ENCODE measurements at places on chromosomes 1 and 21.

- no peak for DNase-seq
Observed at GRCh38 chr1:115648717-115649691, 7.2 kb downstream of the VANGL1 start.

DNA sequence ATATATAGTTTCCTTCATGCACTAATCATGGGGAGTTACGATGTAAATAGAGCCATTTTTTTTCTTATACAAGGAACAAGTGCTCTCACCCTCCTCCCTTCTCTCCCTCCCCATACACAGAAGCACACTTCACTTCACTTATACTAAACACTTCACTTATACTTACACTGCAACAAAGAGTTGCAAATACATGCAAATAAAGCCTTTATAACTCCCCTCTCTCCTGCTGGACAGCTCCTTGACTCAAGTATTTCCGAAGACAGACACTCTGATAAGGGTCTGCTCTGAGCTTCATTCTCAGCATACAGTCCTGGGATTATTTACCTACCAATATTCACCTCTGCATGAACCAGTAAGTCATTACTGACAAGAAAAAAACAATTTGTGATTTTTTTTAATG, 35.6 kb upstream of the ERG start:
- no peak for DNase-seq

DNA sequence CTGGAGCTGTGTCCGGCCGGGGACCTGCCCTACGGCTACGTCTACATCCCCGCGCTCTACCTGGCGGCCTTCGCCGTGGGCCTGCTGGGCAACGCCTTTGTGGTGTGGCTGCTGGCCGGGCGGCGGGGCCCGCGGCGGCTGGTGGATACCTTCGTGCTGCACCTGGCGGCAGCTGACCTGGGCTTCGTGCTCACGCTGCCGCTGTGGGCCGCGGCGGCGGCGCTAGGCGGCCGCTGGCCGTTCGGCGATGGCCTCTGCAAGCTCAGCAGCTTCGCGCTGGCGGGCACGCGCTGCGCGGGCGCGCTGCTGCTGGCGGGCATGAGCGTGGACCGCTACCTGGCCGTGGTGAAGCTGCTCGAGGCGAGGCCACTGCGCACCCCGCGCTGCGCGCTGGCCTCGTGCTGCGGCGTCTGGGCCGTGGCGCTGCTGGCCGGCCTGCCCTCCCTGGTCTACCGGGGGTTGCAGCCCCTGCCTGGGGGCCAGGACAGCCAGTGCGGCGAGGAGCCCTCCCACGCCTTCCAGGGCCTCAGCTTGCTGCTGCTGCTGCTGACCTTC, 412 bp downstream of the GPR25 start:
- DNase-seq = no peak

DNA sequence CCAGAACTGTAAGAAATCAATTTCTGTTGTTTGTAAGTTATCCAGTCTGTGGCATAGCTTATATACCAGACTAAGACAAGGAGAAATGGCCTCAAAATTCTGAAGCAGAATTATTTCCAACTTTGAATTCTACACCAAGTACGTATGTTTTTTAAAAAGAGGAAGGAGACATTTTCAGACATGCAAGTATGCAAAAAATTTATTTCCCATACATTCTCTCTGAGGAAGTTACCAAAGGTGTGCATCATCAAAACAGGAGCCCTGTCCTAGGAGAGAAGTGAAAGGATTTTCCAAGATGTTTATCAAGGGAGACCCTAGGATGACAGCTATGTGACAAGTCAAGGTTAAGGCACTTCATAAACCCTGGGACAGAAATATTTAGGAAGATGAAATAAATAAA, 49.3 kb upstream of the RABGAP1L start:
- DNase-seq = no peak

DNA sequence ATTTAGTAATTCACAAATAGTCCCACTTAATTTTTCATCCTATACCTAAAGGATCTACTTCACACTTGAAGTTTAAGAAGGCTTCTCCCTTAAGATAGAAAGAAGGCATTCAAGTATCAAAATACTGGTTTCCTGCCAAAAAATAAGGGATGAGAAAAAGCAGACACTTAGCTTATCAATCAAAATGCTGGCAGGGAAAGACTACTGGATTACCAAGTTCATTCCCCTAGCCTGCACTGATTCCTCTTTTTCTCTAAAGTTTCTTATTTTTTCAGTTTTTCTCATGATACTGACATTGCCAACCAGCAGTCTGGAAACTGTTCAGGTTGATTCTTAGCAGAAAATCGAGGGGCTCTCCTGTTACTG, 204.6 kb downstream of the GABPA start:
- no peak for DNase-seq

- DNase-seq = no peak
Observed at GRCh38 chr1:145695821-145696629, 11.1 kb downstream of the PDZK1 start.

GRCh38 chr1:93997756-93998155, 88.5 kb upstream of the GCLM start:
- DNase-seq = no peak

- DNase-seq = no peak
Observed at GRCh38 chr1:223547316-223548114, 118.0 kb downstream of the CAPN8 start.

- DNase-seq = peak; percentile 63
Observed at GRCh38 chr1:8259498-8260290, 58.2 kb upstream of the SLC45A1 start.

DNA sequence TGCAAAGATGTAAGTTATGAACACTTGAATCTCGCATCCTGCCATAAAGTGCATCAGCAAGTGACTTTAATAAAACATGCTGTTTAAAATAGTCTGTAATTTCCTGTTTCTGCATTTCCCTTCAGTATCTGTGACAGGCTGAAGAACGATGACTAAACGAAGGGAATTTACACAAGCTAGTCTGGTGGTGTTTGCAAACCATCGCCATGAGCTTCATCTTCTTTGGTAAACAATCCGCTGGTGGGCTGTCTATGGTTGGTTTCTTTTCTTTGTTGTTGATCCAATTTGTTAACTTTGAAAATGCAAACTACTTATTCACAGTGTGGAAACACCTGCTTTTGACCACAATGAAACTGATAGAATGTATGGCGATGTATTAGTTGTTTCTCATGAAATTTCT, 13.9 kb downstream of the SERTAD4 start:
- DNase-seq = no peak

GRCh38 chr1:182304218-182304617, 87.4 kb downstream of the GLUL start:
- DNase-seq = no peak

GRCh38 chr1:16484931-16485330, 29.2 kb downstream of the RNU1-1 start:
- no peak for DNase-seq

GRCh38 chr1:197731449-197731848, 43.8 kb downstream of the DENND1B start:
- no peak for DNase-seq

- no peak for DNase-seq
Observed at GRCh38 chr1:203901581-203901980, 40.2 kb downstream of the SNRPE start.

DNA sequence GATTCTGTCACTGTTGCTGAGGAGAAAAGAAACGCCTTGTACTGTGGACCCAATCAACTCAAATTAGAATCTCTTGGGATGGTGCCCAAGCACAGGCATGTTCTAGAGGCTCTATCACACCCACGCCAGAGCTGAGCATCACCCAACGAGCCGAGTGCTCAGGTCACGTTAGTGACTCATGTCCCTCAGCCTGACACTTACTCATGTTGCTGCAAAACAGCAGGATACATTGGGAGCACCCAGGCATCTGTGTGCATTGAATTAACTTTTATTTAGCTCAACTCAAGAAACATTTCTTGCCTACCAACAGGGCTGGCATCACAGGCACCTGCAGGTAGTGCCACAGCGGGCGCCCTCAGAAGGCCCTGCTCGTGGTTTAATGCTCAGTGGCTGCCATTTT, 149.8 kb downstream of the ETS2 start:
- no peak for DNase-seq

GRCh38 chr1:229272164-229273158, 1.6 kb downstream of the RAB4A start:
- no peak for DNase-seq

GRCh38 chr1:42689912-42690311, 7.7 kb downstream of the YBX1 start:
- no peak for DNase-seq

GRCh38 chr1:156901590-156901900, 8.0 kb downstream of the PEAR1 start:
- no peak for DNase-seq

GRCh38 chr1:52554756-52555155, 1.9 kb upstream of the TUT4 start:
- no peak for DNase-seq

- no peak for DNase-seq
Observed at GRCh38 chr1:54371038-54371941, 34.9 kb downstream of the SSBP3 start.

DNA sequence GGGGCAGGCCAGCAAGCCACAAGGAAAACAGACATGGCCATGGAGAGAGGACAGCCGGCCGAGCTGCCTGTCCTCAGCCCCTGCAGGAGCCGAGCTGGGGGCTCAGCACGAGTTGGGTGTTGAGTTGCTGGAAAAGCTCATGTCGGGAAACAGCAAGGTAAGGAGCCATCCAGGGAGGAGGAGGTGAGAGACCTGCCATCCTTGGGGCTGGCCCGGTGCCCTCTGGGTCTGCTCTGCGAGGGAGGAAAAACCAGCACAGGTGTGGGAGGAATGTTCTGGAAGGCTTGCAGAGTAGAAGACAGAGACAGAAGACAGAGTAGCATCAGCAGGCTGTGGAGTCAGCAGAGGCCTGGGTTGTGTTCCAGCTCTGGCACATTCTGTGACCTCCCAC, 548.8 kb downstream of the PTPRU start:
- no peak for DNase-seq

- DNase-seq = no peak
Observed at GRCh38 chr1:21861602-21862429, 49.8 kb downstream of the LDLRAD2 start.

DNA sequence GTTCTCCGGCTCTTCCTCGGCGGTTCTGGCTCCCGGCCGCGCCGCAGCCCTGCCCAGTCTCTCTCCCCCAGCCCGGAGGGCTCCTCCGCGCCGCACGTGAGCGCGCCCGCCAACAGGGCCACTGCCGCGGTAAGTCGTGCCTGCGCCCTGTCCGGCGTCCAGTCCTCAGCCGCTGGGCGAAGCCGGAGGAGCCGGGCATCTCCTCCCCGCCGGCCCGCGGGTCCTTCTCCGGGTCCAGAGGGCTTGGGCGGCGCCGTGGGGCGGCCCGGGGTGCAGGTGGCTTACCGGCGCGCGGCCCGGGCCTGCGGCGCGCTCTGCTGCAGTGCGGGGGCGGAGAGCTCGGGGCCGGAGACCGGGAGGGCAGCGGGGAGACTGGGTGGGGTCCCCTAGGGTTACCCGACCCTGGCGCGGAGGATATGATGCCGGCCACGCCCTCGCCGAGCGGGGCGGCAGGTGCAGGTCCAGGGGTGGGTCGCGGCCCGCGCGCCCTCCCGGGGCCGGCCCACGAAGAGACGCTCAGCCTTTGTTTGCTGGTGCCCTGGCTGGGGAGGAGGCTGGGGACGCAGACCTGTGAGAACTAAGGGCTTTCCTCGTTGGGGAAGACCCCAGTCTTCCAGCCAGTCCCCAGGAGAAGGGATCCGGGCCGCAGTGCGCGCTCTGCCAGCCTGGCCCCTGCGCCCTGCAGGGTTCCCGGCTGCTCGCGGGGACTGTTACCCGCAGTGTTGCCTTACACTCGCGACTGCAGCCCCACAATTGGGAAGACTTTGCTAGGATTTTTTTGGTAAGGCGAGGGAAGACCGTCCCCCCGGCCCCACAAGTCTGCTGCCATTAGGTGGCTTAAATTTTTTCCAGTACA, at the start of gene DOP1B:
TSS of gene DOP1B (plus strand) at position 10 of the 856 bp plus-strand sequence. CDS start 7,910 bp downstream, outside the sequence.
- no peak for DNase-seq

GRCh38 chr1:22780696-22781095, 70.1 kb downstream of the EPHB2 start:
- no peak for DNase-seq

GRCh38 chr1:246784621-246785493, 60.6 kb downstream of the SCCPDH start:
- DNase-seq = peak; percentile 38

GRCh38 chr1:187763976-187764375, 935.2 kb downstream of the PLA2G4A start:
- peak; percentile 23 for DNase-seq

DNA sequence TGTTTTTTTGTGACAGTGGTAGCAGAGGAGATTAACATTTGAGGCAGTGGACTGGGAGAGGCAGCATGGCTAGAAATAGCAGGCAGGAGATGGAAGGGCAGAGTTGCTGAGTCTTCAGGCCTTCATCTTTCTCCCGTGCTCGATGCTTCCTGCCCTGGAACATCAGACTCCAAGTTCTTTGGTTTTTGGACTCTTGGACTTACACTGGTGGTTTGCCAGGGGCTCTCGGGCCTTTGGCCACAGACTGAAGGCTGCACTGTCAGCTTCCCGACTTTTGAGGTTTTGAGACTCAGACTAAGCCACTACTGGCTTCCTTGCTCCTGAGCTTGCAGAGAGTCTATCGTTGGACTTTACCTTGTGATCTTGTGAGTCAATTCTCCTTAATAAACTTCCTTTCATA, 24.2 kb upstream of the LEFTY2 start:
- DNase-seq = no peak

DNA sequence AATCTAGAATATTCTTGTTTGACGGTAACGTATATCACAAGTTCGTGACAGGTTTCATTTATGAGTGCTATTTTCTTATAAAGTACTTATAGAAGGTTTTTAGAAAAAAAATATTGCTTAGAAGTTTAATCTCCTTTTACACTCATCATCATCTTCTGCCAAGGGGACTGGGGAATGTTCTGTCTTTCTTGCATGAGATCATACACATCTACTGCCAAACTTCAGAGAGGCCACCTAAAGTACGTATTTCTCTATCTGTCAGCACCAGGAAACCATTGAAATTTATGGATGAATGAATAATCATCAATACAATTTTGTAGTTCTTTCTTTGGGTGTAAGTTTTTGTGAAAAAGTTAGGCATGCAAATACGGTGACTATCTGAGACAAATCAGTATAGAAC, 245.8 kb downstream of the SPATA17 start:
- DNase-seq = no peak

DNA sequence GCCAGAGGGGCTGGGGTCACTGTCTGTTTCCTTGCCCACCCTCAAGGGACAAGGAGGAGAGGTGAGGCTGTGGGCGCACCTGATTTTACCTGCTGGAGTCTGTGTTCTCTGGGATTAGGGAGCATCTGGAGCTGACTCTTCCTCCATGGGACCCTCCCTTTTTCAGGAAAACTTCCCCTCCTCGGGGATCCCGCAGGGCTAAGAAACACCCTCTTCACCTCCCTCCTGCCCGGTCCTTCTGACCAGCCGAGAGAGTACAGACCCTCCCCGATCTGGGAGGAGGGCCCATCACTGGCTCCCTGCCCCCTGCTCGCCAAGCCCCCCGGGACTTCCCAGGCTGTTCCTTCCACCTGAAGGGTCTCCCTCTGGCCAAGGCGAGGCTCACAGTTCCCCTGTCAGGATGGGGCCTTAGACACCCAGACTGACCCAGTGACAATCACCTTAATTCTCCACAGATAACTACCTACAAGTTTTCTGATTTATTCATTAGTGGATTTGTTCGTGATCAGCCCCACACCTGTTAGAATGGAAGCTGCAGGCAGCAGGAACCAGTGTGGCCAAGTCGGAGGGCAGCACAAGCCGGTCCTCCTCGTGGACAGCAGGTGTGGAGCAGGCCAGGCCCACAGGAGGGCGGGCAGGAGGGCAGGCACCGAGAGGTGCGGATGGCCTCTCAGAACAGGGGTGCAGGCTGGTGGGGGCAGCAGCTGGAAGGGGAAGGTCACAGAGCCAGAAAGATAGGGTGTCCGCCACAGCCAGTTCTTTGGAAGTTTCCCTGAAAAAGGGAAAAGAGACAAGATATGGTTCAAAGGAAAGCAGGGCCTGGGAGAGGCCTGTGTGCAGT, 15.9 kb upstream of the SAMD11 start:
- no peak for DNase-seq
